Epithelial cell of prostate (primary cell): ENCODE measurements at places on chromosomes 3 and 15.

DNA sequence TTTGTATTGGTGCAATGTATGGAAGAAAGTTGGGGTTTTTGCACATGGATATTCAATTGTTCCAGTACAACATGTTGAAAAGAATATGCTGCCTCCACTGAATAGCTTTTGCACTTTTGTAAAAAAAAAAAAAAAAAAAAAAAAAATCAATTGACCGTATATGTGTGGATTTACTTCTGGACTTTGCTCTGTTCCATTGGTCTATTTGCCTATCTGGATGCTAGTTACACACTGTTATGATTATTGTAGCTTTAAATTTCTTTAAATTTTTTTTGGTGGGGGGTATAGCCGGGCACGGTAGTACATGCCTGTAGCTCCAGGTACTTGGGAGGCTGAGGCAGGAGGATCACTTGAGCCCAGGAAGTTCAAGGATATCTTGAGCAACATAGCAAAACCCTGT, 52.5 kb downstream of the RPL39L start:
- no peak for DNase-seq

GRCh38 chr3:126522363-126522788, 1.6 kb upstream of the CHST13 start:
- DNase-seq, result no peak

GRCh38 chr15:67013696-67014095, 51.7 kb upstream of the SMAD3 start:
- DNase-seq, result peak; percentile 85

- peak; percentile 59 for DNase-seq
Measured at GRCh38 chr3:55906896-55907295, 419.8 kb upstream of the WNT5A start.
